T-cell (primary cell): ENCODE measurements at places on chromosomes 16 and 17.
A peak's percentile ranks its signal among the peaks of the same experiment; 100 is the strongest.

DNA sequence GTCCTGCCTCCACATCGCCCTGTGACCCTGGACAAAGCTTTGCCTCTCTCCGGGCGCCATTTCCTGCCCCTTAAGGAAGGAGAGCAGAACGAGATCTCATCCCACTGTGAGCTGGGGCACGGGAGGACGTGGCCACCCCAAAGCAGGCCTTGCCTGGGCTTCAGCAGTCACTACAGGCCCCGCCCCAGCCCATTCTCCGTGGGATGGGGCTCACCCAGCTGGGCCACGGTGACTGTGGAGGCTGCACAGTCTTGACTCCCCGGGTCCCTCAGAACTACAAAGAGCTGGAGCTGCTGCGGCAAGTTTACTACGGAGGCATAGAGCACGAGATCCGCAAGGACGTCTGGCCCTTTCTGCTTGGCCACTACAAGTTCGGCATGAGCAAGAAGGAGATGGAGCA, 28.2 kb downstream of the MNT start:
- DNase-seq = no peak

DNA sequence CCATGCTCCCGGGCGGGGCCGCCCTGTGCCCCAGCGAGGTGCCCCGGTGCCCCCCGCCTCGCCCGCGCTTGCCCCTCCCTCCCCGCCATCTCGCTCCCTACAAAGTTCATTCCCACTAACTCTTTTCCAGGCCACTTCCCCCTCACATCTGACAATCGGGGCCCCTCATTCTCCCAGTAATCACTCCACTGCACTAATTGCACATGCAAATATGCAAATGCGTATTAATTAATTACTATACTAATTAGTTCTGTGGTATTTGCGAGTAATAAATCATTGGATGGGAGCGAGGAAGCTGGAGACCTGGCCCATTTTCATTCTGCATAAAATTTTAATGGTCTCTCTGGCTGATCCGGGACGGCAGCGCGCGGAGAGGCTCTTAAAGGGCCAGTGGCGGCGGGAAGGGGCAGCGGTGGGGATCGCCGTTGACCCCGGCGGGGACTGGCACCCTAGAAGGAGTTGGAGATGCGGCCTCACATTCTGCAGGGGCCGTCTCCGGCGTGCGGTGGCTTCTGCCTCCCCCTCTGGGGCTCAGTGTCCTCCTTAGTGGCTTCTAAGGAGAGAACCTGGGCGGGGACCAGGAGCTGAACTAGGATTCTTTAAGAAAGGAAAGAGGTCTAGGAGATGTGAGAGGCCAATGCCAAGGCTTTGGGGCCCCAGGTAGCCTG, 8.4 kb upstream of the PPP1R1B start:
- DNase-seq = no peak

DNA sequence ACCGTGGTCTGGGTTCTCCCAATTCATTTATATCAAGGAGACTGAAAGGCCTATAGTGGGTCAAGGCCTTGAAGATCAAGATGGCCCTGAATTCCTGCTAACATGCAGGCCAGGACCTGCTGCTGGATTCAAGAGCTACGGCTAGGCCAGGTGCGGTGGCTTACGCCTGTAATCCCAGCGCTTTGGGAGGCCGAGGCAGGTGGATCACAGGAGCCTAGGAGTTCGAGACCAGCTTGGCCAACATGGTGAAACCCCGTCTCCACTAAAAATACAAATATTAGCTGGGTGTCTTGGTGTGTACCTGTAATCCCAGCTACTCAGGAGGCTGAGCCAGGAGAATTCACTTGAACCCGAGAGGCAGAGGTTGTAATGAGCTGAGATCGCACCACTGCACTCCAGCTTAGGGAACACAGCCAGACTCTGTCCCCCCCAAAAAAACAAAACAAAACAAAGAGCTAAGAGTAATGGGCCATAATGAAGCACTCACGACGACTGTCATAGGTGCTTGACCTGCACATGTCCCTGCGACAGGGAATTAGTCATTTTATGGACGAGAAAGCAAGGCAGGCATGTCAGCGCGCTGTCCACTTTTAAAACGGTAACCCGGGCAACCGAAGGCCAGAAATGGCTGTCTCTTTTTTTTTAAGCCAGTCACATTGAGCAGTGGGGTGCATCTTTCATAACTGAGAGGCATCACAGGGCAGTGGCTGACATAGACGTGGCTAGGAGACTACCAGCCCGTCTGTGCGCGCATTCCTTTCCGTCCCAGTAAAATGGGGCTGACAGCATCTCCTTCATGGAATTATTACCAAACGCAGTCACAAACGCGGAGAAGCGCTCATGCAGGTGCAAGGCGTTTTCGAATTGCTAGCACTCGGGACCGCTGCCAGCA, 1.0 kb upstream of the FBRS start:
- DNase-seq = no peak

DNA sequence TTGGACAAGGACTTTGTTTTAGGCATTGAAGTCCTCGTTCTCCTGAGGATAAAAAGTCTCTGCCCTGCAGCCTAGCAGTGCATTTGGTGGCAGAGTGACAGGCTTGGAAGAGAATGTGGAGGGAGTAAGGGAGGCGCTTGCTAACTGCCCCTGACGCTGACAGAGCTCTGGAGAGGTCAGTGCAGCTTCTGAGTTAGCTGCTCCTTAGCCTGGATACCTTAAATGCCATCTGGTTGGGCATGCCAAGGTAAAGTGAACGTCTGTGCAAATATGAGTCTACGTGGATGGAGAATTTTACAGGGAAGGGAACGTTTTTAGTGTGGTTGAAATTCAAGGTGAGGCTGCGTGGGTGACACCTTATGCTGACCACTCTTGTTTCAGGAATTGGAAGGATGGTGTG, 44.4 kb downstream of the SEC14L1 start:
- no peak for DNase-seq

GRCh38 chr16:82046541-82046940, 11.5 kb downstream of the HSD17B2 start:
- DNase-seq = no peak

GRCh38 chr17:53819956-53820355, 2.8 kb upstream of the KIF2B start:
- no peak for DNase-seq

DNA sequence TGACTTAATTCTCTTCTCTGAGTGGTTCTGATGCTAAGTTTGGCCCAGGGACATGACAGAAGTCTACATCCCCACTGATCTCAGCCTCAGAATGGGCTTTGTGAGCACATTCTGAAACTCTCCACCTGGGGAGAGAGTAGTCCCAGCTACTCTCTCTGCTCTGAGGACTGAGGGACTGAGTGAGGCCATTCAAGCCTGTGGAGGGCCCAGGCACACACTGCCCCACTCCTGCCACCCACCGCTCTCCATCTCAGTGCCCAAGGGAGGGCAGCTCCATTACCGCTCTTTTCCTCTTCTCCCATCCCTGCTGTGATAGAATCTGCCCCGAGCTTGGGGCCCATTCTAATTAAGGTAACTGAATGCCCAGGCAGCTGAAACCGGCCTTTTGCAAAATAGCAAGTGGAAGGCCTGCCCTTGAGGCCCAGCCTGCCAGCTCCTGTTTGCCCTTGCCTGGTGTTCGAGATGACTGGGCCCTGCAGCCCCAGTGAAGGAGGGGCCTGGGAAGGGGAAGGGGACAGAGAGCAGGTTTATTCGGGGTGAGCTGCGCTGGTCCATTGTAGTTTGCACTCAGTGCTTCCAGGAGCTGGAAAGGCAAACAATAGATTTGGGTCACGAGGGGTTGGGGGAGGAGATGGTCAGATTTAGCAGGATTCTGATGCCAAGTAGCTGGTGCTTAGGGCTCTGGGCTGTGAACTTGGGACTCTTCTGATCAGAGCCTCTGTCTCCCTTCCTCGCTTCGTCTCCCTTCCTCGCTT, 76.2 kb downstream of the RAB11FIP4 start:
- no peak for DNase-seq

GRCh38 chr17:77441940-77442339, 301.2 kb downstream of the SEC14L1 start:
- DNase-seq = no peak

DNA sequence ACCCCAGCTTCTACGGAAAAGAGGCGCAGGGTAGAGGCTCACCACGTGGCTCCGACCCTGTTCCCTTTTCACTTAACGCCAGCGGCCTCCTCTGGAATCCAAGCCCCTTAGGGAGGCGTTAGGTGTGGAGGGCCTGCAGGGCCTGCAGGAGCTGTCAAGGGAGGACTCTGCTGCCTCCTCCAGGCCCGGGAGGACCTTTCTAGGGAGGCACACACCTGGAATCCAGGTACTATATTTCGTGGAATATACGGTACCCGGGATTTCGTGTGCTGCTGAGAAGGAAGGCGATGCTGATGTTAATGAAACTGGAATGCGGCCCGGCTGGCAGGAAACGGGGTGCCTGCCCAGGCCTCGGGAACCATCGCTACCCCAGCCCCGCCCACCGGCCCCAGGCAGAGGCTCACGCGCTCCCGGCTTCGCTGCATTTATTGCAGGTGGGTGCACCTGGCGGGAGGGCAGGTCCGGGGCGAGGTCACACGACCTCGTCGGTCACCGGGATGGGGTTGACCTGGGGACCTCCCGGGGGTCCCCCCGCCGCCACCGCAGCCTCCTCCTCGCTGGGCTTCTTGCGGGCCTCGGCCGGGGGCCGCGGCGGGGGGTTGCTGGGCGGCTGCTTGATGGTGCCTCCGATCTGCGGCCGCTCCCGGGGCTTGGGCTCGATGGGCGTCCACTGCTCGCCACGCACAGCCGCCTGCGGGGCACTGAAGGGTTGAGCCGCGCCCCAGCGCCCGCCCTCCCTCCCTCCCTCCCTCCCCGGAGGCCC, 4.7 kb downstream of the IL17C start:
- no peak for DNase-seq

DNA sequence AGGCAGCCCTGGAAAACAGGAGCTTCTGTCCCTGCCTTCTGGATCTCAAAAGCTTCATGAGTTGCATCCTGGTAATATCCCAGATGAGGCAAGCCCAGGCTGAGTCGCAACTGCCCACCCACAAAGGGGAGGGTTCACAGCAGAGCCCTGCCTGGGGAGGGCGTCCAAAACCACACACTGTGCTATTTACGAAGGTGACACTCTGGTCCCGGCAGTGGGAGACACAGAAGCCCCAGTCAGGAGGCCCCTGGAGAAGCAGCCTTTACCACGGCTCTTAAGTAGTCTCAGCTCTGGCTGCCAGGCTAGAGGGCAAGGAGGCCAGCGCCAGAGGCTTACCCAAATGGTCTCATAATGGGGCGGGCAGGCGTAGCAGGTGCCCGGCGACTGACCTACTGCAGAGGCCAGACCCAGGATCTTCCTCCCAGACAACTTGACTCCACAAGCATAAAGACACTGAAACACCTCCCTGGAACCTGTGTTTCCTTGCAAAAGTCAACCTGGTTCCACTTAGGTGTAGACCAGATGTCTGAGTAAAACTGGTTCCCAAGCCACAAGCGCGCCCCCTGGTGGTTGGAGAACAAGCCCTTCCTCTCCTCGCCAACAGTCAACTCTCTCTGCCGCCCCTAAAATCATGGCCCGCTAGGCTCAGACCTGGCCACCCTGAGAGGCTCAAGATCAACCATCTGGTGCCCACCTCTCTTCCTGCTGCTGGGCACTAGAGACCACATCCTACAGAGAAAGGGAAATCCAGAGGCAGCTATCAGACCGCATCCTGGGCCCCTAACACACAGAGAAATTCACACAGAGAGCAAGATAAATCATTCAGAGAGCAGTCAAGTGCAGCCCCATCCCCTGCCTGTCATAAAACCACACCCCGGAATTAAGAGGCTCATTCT, 5.2 kb downstream of the AXIN2 start:
- DNase-seq = peak; percentile 82

DNA sequence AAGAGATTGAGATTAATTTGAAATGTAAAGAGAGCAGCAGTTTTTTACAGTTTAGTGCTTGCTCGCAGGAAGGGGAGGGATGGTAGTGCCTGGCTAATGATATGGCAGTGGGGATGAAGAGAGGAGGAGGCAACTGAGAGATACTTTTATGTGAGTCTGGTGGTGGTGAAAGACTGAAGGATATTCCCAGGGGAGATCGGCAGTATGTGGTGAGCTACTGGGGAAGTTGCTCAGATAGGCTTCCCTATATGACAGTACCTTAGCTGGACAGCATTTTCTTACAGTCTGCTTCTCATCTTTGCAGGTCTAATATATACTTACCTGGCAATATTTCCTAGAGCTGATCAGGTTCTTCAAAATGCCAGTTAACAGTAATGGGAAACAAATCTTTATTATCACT, 8.6 kb downstream of the CEP95 start:
- DNase-seq = no peak

GRCh38 chr17:9519583-9520272, 55.9 kb downstream of the STX8 start:
- no peak for DNase-seq

DNA sequence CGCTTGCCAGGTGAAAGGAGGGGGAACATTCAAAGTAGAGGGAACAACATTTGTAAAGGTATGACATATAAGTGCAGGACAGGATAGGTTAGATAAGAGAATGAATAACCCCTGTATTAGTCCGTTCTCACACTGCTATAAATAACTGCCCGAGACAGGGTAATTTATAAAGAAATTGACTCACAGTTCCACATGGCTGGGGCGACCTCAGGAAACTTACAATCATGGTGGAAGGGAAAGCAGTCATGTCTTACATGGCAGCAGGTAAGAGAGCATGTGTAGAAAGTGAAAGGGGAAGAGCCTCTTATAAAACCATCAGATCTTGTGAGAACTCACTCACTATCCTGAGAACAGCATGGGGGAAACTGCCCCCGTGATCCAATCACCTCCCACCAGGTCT, 223.8 kb downstream of the SOX9 start:
- DNase-seq = no peak

- no peak for DNase-seq
Observed at GRCh38 chr17:73267648-73268537, 6.2 kb upstream of the CPSF4L start.

GRCh38 chr17:31726980-31727427, 132.0 kb downstream of the COPRS start:
- no peak for DNase-seq

DNA sequence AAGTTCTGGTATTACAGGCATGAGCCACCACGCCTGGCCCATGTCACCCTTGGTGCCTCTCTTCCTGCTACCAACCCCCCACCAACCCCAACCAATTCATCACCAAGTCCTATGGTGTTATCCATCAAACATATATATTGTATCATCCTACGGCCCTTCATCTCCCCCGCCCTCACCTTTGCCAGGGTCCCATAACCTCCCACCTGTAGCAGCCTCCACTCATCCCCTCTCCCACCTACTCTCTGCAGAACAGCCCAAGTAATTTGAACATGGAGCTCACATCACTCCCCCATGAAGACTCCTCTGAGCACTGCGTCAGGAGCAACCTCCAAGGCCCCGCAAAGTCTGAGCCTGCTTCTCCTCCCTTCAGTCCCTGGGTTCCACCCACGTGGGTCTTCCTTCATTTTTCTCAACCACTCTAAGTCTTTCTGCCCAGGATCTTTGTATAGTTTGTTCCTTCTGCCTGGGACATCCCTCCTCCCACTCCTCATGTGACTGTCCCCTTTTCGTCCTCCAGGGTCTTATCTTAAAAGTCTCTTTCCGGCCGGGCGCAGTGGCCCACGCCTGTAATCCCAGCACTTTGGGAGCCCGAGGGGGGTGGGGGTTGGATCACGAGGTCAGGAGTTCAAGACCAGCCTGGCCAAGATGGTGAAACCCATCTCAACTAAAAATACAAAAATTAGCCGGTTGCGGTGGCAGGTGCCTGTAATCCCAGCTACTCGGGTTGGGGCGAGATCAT, 7.0 kb upstream of the HID1 start:
- no peak for DNase-seq

GRCh38 chr16:63960321-63960720, 1161.5 kb downstream of the CDH11 start:
- no peak for DNase-seq
